ENCODE measurements at places on chromosomes 5 and 9.

GRCh38 chr5:12522116-12522515, 617.9 kb upstream of the CTNND2 start:
- DNase-seq = no peak

DNA sequence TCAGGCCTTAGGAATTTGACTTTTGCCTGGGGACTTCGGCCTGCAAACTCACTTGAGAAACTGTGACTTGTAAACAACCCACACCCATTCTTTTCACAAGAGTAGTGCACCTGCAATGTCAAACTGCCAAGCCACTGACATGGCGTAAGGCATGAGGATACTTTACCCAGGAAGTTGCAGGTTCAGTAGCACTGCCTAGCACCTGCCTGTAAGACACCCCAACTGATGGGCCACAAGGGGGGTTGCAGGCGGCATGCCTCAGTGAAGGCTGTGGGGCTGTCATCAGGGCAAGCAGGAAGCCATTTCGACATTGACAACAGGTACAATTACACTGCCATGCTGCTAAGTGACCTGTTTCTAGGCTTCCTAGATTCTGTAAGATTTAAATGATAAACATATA, 41.3 kb upstream of the RASGEF1C start:
- no peak for DNase-seq

DNA sequence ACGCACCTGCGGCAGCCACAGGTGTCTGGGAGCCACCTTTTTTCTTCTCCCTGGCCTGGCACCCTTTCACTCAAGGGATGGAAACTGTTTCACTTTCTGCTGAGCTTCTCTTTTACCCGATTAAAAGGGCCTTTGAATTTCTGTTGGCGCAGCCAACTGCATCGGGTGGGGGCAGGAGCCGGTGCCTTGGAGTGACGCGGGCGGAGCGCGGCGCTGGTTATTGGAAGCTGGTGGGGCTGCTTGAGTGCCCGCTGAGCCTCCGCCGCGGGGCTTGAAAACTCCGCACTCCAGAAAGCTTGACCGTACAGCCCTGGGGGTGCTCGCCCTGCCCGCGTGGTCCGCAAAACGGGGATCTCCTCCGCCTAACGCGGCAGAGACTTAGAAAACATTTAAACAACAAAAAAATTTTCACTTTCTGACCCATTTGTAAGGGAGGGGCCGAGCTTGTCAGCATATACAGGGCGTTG, 52.0 kb upstream of the TJP2 start:
- DNase-seq = no peak

DNA sequence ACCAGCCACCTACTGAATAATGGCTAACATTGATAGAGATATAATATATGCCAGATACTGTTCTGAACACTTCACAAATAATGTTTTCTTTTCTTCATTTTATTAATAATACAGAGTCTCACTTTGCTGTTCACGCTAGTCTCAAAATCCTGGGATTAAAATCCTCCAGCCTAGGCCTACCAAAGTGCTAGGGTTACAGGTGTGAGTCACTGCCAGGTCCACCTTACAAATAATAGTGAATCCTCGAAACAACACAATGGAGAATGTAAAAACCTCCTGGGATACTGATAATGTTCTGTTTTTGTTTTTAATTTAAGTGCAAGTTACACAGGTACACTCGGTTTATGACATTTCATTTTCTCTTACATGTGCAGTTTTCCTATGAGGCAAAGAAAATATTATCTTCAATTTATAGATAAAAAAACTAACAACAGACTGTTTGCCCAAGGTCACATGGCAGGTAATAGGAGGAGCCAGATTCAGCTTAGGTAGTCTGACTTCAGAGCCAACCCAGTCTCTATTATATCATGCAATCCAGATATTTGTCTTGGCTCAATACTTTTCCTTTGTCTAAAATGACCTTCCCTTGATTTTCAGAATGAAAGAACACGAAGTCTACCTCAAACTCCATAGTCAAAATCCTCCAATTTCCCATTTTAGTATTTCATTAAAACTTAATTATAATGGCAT, 7.8 kb downstream of the ZFR start:
- no peak for DNase-seq

GRCh38 chr5:178236126-178236525, 3.5 kb upstream of the PHYKPL start:
- DNase-seq = no peak

- no peak for DNase-seq
Measured at GRCh38 chr5:135215617-135216470, 181.8 kb upstream of the PITX1 start.

- no peak for DNase-seq
Measured at GRCh38 chr5:147901599-147902039, 4.7 kb downstream of the C5orf46 start.

- DNase-seq = no peak
Measured at GRCh38 chr9:111005746-111006470, 32.4 kb downstream of the LPAR1 start.

DNA sequence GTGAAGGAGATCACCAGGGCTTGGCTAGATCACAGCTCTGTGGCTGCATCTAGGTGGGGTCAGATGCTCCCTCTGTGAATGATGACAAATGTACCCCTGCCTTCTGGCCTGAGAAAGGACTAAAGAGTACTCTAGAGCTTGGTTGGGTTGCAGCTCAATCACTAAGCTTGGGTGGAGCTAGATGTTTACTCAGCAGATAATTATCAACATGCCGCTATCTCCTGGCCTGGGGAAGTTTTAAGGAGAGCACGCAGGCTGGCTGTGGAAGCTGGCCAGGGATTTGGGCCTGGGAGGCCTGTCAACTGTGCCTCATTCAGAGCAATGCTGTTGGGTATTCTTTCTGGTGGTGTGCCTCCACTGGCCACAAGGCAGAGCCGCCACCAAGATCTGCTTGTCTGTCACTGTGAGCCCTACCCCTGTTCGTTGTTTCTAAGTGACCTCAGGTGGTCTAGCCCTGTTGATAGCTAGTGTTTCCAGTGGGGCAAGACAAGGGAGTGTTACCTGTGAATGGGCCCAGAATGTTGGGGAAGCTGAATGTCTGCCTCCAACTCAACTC, 181.7 kb downstream of the ADGRV1 start:
- no peak for DNase-seq

- no peak for DNase-seq
Measured at GRCh38 chr5:104297076-104297475, 734.5 kb upstream of the NUDT12 start.

GRCh38 chr9:26656003-26656870, 236.4 kb downstream of the CAAP1 start:
- DNase-seq = no peak

GRCh38 chr5:37918424-37918823, 78.6 kb upstream of the GDNF start:
- DNase-seq = no peak

DNA sequence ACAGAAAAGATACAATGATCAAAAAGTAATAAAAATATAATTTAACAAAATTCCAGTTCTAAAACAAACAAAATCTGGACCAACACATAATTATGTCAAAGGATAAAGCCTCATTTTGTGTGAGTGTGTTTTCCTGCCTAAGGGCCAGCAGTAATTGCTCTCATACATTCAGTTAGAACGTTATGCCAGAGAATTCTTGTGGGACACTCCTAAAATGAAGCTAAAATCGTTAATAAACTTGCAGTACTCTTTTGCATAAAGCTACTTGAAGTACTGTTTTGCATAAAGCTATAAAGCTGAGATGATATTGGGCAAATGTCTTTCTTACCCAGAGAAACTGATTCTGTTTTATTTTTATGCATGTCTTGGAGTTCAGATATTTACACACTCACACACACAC, 1072.3 kb downstream of the MAT2B start:
- no peak for DNase-seq

DNA sequence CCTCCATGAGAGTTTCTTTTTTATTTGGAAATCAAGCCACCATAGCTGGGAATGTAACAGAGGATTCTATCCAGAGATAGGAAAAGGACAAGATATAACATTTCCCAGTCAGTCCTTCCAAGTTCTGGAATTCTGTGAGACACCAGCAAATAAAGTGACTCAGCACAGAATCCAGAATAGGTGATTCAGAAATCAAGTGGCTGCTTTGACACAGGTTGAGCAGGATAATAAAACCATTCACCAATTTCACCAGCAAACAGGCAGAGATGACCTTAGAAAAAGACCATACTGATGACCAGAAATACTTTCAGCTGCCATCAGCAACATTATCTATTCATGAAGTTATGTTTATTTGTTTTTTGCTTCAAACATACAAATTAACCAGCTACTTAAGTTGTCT, 491.5 kb upstream of the TUSC1 start:
- no peak for DNase-seq

DNA sequence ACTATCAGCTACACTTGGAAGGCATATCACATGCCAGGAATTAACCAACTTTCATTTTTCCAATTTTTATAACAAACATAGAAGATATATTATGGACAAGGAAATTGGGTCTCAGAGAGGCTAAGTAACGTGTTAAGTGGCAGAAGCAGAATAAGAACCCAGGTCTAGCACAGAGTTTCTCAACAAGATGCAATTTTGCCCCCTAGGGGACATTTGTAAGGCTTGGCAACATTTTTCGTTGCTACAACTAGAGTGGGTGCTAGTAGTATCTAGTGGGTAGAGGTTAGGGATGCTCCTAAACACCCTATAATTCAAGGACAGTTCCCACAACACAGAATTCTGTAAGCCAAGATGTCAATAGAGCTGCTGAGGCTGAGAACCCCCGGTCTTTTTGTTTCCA, 180.6 kb downstream of the SNCAIP start:
- no peak for DNase-seq

- DNase-seq = no peak
Measured at GRCh38 chr9:118414676-118415075, 710.5 kb downstream of the TLR4 start.

DNA sequence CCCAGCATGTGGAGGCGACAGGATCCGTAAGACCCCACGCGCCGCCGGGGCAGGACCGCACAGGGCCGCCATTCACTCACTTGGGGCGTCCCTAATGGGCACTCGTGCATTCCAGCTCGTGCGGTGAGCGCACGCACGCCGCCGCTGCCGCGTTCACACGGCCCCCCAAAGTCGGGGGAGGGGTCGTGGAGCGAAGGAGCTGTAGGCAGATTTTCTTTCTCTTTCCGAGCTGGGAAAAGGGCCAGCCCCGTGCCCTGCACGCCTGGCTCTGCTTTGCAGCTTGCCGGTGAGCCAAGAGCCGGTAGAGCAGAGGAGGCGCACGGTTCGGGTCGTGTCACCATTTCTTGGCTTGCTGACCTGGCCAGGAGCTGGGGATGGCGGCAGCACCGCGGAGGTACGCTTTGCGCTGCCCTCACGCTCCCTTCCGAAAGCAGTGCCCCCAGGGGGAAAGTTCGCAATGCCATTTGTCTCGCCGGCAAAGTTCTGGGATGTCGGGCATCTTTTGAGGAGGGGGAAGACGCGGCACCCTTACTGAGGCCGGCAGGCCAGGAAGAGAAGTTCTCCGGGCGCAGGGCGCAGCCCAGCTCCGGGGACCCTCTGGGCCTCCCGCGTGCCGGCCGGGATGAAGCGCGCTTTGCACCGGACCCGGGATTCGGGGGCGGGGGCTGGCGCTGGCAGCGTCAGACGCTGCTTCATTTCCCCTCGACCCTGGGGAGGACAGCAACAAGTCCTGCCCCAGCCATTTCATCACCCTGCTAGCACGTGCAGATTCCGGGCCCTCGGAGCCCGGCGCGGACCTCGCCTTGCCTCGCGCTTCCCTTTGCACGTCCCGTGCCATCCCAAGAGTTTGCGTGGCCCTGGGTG, 898 bp downstream of the STC2 start:
- DNase-seq = no peak

DNA sequence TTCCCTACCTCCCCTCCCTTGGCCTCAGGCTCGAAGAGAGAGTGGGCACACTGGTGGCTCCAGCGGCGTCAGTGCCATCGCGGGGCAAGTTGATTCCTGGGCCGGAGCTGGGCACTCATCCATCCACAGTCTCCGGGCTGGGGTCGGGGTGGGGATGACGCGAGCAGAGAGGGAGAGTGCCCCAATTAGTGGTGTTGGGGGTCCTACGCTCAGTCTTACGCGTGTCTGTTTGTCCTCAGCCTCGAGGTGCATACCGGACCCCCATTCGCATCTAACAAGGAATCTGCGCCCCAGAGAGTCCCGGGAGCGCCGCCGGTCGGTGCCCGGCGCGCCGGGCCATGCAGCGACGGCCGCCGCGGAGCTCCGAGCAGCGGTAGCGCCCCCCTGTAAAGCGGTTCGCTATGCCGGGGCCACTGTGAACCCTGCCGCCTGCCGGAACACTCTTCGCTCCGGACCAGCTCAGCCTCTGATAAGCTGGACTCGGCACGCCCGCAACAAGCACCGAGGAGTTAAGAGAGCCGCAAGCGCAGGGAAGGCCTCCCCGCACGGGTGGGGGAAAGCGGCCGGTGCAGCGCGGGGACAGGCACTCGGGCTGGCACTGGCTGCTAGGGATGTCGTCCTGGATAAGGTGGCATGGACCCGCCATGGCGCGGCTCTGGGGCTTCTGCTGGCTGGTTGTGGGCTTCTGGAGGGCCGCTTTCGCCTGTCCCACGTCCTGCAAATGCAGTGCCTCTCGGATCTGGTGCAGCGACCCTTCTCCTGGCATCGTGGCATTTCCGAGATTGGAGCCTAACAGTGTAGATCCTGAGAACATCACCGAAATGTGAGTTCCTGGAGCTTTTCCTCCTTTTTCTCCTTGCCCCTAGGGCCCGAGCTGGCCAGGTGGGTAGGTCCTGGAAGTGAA, 861 bp downstream of the NTRK2 start:
- no peak for DNase-seq

DNA sequence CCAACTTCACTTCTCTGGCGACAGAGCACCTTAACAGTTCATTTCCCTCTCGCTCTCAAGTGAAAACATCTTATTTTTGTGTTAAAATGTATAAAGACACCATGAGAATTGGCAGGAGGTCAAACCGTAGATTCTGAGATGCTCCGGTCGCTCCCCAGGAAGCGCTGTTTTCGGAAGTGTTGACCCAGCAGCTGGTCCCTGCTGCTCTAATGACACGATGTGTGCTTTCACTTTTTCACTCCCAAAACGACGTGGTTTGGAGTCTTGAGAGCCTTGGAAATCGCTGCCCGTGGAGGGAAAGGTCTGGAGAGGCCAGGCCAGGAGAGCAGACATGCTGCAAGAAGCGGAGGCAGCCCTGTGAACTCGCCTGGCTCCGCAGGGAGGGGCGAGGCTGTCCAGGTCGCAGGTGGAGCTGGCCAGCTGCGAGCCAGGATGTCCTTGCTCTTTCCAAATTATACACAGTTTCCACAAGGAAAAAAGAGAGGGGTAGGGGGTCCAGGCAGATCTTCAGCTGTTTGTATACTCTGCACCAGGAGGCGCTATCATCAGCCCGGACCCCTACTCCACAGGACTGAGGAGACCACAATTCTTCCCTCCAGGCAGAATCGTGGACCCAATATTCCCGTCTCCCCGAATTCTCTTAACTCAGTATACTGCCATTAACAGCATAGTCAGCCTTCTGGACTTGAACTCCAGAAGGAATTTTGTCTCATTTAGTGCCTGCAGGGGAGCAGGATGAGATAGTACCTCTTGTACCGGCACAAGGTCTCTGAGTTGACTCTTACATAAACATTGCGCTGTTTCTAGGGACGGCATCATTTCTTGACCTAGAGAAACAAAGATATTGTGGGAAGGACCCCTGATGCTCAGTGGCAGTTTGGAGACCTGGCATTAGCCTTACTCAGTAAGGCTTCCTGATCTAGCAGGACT, 248.6 kb upstream of the ANKRD55 start:
- DNase-seq = no peak
